ENCODE measurements at places on chromosomes 1 and 21.

DNA sequence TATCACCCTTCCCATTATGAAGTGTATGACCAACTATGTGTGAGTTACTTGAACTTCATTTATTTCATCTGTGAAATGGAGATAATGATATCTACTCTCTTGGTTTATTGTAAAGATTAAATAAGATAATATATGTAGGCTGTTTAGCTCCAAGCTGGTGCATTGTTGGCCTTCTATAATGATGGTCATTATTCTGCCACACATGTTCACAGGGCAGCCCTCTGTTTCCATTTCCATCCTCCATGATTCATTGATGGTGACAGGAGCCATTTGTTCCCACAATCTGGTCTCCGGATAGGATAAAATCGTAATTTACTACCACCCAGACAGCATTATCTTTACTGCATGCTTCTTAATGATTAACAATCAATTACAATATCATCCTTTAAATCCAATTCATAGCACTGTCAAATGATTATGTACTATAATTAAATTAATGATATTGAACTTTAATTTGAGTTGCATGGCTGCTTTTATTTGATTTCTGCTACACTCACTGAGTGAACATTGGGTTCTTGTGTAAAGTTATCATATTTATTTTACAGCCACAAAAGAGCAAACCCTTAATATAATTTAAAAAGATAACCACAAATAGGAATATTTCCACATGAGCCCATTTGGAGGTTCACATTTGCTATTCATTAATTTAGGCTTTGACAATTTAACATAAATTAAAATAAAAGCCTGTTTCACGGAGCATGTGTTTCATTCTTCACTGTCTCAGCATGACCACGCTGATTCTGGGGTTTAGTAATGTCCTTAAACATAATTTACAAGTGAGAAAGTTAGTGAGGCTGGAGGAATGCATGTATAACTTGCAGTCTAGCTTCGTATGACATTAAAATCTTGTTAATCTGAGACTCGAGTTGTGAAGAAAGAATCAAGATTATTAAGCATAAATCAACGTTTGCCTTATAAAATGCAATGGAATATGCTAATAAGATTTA is 596.4 kb upstream of the ZRANB2 start:
- DNase-seq = no peak

GRCh38 chr1:6243993-6244392 is at the start of gene HES3:
Gene HES3 (plus strand): TSS chr1:6244179. CDS start chr1:6244366, 187 bp downstream.
- no peak for DNase-seq

- DNase-seq = peak; percentile 54
Observed at GRCh38 chr1:156813750-156814570, 2.7 kb downstream of the SH2D2A start.

DNA sequence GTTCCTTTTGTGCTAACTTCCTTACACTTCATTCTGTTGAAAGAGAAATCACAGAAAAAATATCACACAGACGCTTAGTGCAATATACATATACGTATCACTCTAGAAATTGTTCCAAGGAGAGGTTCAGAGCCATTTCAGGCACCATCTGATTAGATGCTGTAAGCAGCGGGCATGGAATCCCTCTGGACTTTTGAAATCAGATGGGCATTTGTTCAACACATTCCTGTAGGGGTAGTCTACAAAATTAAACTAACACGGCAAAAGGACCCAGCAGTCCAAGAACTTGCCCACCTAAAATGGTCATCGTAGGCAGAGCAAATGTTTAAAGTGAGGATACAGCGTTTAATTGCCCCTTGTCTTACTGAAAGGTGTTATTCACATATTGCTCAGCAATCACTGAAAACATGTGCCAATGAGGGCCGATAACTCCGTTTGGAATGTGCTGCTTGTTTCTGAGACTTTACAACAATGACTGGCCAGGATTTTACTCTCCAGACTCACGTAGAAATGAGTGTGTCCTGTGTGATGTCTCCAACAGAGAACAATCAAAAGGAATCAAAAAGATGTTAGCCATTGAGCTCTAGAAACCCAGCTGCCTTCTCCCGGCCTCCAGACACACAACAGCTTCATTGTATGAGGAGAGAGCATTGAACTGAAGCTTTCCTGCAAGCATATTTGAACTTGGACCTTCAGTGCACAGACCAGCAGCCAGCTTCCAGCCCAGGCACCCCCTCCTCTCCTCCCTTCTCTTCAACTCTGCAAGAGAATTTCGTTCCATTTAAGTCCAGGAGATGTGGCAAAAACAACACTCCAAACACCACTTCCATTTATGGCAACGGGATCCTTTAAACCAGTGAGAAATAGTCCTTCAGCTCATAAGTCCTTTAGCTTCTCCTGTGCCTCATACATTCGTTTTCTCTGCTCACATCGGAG is 32.1 kb upstream of the ADORA3 start:
- DNase-seq = peak; percentile 87

DNA sequence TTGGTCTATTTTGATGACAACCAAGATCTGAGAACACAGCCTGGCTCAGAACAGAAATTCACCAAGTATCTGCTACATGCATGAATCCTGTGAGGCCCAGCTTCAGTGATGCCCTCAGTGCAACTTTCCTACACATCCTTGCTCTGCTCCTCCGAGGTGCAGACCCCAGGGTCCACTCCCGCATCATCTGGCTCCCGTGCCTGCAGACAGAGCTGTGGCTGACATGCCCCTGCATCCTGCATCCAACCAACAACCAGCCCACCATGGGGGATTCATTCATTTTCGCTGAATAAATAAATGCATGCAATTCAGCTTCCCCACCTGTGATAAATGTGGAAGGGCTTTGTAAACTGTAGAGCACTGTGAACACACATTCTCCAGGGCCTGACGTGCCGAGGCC is 112.3 kb downstream of the GLIS1 start:
- no peak for DNase-seq

- DNase-seq = no peak
Observed at GRCh38 chr1:25548601-25549000, 5.2 kb downstream of the LDLRAP1 start.

- no peak for DNase-seq
Observed at GRCh38 chr1:15820478-15820877, 13.0 kb upstream of the UQCRHL start.

- no peak for DNase-seq
Observed at GRCh38 chr1:8604041-8604945, 213.1 kb downstream of the RERE start.

- no peak for DNase-seq
Observed at GRCh38 chr1:62439652-62440371, 3.0 kb downstream of the USP1 start.

- no peak for DNase-seq
Observed at GRCh38 chr1:200183637-200184036, 156.1 kb downstream of the NR5A2 start.

GRCh38 chr1:36157115-36157903 is 1.3 kb downstream of the MAP7D1 start:
- no peak for DNase-seq

DNA sequence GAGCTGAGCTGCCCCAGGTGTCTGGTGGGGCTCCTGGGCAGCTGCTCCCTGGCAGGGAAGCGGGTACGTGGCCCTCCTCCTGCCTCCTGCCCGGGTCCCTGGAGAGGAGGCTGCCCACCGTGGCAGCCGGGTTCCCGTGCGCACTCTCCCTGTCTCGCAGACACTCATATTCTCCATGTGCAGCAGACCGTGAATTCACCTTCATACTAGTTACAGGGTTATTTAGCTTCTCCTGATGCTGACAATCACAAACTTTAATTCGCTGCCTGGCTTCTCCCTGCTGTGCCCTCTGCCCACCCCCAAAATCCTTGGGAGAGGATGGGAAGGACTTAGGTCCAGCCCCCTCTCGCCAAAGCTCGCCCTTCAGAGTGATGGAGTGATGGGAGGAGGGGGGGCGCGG is 95.3 kb downstream of the CASZ1 start:
- DNase-seq = no peak

- no peak for DNase-seq
Observed at GRCh38 chr1:239536165-239536849, 149.9 kb downstream of the CHRM3 start.

GRCh38 chr1:6360117-6360496 is 33.5 kb downstream of the ACOT7 start:
- DNase-seq = no peak

DNA sequence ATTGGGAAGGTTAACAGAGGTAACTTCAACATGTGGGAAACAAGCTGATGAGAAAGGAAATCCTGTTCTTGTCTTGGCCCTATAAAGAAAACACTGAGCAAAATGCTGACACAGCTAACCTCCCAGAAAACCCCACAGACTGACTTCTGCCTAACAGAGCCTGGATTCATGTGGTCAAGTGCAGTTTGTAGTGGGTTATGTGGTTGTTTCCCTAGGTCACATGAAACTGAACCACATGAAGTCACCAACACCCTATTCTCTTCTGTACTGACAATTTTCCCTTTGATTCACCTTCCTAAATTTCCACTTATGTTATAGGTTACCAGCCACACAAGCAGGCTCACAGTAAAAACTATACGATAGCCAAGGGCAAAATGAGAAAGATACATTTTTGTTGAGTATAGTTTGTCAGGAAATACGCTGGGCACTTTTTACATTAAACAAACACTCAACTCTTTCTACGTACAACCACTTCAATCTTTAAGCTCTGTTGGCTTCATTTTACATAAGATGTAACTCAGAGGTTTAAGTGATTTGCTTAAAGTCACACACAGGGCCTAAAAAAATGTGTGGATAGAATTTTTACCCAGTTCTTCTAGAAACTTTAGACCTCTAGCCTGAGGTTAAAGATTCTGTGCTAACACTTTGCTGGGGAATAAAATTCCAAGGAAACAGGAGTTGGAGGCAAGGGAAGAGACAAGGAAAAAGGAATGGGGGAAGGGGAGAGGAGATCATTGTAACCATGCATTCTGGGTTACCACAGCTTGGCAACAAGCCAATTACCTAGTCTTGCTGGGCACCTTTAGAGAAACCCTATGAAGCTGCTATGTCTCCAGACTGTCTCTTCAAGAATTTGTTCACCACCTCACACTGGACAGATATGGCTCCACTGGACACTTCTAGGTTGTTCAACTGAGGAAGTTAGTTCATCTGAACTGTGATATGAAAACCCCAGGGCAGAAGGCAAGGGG is 601.6 kb upstream of the USP24 start:
- peak; percentile 24 for DNase-seq

DNA sequence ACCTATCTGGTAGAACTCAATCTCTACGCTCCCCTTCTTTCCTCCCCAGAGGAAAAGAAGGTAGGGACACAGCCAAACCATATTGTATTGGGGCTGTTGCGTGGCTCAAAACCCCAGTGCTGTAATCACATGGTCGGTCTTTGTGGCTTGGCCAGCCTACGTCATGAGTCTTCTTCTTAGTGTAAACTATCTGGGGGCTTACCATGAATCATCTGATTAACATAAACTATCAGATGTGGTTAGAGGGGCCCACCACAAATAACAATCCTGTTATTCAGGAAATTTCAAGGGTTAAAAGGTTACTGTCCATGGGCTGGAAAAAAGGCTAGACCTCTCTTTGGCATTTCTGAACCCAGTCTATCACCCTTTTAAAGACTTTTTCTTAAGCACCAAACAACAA is 49.5 kb upstream of the GPR52 start:
- no peak for DNase-seq

- DNase-seq = no peak
Observed at GRCh38 chr1:81228926-81229325, 571.8 kb upstream of the ADGRL2 start.

- peak; percentile 59 for DNase-seq
Observed at GRCh38 chr1:169484683-169485430, 887 bp downstream of the SLC19A2 start.

DNA sequence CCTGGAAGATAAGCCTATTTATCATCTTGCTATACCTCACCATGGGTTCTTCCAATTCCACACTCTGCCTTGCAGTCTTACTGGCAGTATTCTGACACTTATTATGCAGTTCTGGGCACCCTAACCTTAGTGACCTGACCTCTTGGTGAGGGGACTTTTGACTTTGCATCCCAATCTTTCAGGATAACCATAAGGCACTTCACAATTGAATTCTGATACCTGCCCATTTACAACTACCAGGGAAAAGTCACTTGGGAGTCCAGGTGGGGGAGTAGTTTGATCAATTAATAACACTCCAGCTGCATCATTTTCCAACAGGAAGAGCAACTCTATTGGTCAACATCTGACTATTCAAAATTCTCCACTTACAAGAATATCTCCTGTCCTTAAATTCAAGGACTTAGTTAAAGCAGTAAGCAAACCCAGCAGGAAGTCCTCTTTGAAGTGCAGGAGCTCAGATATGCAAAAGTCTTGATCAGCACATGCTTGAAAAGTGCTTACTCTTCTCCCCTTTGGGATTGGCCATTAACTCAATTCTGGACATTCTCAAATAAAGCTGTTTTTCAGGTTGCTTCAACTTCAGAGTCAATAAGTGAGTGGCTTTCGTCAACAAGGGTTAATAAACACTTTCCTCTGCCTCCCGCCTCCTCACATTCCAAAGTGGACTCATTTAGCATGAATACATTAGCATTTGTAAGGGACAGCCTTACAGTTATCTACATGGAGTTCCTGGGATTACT is 177.4 kb upstream of the NRIP1 start:
- no peak for DNase-seq

DNA sequence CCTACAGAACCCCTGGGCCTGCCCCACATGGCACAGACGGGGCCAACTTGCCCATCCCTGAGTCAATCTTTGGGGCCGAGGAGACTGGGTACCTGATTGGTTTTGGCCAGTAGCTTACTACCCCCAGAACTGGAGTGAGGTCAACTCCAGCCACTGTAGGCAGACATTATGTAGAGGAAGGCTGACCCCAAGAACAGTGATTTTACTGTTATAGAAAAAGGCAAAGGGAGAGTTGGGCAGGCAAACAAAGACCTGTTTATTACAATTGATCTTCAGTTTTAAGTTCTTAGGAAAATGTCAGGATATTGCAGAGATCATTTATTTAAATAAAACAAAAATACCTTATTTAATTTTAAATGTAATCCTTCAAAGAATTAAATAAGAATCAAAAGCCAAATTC is 653.8 kb downstream of the NPHP4 start:
- DNase-seq = peak; percentile 55

DNA sequence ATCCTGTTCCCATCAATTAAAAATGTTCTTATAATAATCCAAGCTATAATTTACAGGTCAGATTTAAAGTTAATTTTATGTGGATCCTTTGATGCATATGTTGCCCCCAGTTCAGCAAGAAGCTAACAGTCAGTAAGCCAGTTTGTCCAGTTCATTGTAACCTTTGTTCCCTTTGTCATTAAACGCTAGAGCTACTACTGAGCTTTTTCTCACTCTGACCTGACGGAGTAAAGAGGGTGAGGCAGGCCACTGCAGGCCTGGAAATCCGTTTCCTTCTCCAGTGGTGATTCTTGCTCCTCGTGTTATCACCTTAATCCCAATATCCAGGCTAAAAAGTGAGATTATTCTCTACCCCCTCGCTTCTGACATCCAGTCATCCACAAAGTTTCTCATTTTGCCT is 10.2 kb downstream of the YBX1 start:
- no peak for DNase-seq

GRCh38 chr1:195415584-195415983 is 1192.7 kb downstream of the KCNT2 start:
- no peak for DNase-seq

DNA sequence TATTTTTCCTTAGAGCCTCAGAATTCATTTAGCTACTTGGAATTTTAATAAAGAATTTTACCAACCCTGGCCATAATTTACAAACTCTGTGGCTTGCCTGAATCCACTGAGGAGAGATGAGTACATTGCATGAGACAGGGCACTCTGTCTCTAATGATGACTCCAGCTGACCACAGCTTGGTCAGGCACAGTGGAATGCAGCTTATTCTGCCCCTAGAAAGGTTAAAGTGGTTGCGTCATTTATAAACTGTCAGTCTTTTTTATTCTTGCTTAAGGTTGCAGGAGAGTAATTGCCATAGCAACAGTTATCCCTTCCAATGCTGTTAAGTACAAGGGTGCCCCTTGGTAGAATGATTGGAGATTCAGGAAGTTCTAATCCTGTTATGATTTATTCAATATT is 28.3 kb downstream of the PDE4B start:
- DNase-seq = no peak
